CD4-positive, CD25-positive, alpha-beta regulatory T cell (primary cell): ENCODE measurements at places on chromosomes 1 and 21. TPM values are rescaled to one million over a fixed set of nuclear protein-coding genes. Genes with fewer than 3 reads are reported as not detected.

Gene TMEM52
- 0.62 TPM for total RNA-seq

Gene PLA2G4A
- not detected for total RNA-seq

- H3K4me3 ChIP-seq = no peak overlapping the region
- no peak for DNase-seq
- H3K27me3 ChIP-seq = no peaks in the 10 kb centered on the region
- H3K27ac ChIP-seq = no peak overlapping the region
- H3K4me1 ChIP-seq = no peaks in the 10 kb centered on the region
Observed at GRCh38 chr1:11616766-11617165, 37.5 kb downstream of the FBXO2 start.

DNA sequence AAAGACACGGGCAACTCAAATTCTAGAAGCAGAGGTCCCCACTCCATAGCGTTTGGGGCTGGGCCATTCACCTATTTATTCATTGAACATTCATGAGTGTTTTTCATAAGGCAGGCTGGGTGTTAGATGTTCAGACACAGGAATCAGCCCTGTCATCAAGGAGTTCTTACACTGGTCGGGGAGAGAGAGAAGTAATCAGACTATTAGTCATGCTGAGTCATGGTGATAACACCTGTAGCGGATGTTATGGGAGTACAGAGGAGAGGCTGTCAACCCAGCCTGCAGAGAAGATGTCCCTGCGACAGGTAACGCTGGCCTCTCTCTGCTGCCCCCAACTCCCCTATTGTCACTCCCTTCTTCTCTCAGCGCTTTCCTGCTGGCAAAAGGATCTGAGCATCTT lies 17.2 kb downstream of the LY9 start:
- no peak overlapping the region for H3K4me3 ChIP-seq
- no peak for DNase-seq
- no peaks in the 10 kb centered on the region for H3K27me3 ChIP-seq
- peaks cover 19% of the 10 kb centered on the region for H3K4me1 ChIP-seq

Gene DIRAS3
- not detected for total RNA-seq

- no peaks in the 10 kb centered on the region for H3K4me1 ChIP-seq
- no peaks in the 10 kb centered on the region for H3K36me3 ChIP-seq
- no peak overlapping the region for H3K27ac ChIP-seq
- peaks cover 3% of the 10 kb centered on the region for H3K27me3 ChIP-seq
Observed at GRCh38 chr1:99659755-99660210, 13.9 kb downstream of the PALMD start.

DNA sequence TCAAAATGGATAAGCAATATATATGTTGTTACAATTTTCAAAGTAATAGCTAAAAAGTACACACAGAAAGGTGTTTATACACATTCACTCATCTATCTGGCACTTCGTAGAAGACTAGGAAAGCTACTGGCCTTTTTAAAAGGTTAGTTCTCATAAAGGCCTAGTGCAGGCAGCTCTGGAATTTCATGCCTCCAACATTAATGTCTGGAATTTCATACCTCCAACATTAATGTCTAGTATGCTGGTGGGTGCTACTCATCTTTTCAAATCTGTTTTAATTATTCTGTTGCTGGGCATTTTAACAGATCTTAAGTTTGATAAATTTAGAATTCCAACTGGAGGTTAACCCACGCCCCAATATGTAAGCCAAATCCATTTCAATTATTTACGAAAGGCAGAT lies 124.2 kb downstream of the AKT3 start:
- H3K36me3 ChIP-seq = peaks cover 1% of the 10 kb centered on the region
- H3K4me3 ChIP-seq = no peak overlapping the region
- H3K27ac ChIP-seq = no peak overlapping the region
- DNase-seq = no peak
- no peaks in the 10 kb centered on the region for H3K4me1 ChIP-seq

- no peak overlapping the region for H3K27ac ChIP-seq
- peaks cover 24% of the 10 kb centered on the region for H3K4me1 ChIP-seq
- H3K27me3 ChIP-seq = peaks cover 17% of the 10 kb centered on the region
- H3K36me3 ChIP-seq = no peaks in the 10 kb centered on the region
- no peak overlapping the region for H3K4me3 ChIP-seq
Observed at GRCh38 chr1:29237852-29238619, 1.7 kb downstream of the PTPRU start.

Gene ST6GALNAC5
- not detected for total RNA-seq

Gene MYOG
- total RNA-seq = not detected

DNA sequence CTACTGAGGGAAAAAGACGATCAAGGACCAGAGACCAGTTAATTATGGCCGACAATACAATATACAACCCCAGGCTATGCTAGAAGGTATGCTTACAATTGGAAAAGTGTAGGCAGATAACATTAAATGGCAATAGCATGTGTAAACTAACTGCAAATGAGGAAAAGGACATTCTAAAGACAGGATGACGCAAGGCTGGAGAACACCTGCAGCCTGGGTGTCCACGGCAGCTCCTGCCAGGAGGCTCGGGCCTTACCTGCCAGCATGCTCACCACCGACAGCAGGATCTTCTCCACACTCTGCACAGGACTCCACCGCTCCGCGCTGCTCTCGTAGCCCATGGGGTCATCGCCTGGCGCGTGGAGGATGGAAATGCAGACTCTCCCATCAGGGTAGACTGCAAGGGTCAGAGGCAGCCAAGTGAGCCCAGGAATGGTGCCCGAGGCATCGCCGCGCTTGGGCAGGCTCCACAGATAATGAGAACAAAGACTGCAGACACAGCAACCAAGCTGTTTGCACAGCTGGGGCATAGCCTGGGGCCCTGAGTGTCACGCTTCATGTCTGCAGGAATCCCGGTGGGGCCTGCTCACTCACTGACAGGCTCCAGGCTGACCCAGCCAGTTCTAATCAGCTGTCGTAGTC lies 28.2 kb downstream of the UBE2G2 start:
- DNase-seq = no peak
- H3K4me3 ChIP-seq = no peak overlapping the region
- peaks cover 80% of the 10 kb centered on the region for H3K36me3 ChIP-seq
- H3K27me3 ChIP-seq = no peaks in the 10 kb centered on the region
- H3K27ac ChIP-seq = no peak overlapping the region

Gene GIPC2
- total RNA-seq = not detected

- H3K27me3 ChIP-seq = no peaks in the 10 kb centered on the region
- no peak for DNase-seq
- H3K4me3 ChIP-seq = no peak overlapping the region
- H3K27ac ChIP-seq = no peak overlapping the region
- no peaks in the 10 kb centered on the region for H3K4me1 ChIP-seq
- H3K36me3 ChIP-seq = peaks cover 98% of the 10 kb centered on the region
Observed at GRCh38 chr1:185300152-185300551, 16.9 kb downstream of the IVNS1ABP start.

GRCh38 chr1:29758781-29759499 lies 522.6 kb downstream of the PTPRU start:
- no peak for DNase-seq
- no peaks in the 10 kb centered on the region for H3K36me3 ChIP-seq
- H3K4me3 ChIP-seq = no peak overlapping the region

DNA sequence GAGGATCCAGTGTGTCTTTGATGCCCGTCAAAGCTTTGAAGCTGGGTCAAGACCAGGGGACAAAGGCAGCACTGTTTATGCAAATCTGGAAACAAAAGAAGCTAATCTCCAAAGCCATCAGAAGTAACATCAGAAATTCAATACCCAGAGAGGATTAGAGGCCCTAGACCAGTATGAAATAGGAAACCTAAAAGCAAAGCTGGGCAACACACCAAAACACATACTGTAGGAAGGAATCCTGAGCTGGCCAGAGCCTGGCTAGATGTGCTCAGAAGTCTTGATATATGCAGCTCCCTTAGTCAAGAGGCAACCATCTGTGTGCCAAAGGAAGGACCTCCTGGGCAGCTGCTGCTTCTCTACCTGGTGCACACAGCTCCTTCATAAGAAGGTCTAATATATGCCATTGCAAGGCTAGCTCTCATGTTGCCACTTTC lies 12.3 kb downstream of the COLGALT2 start:
- no peak overlapping the region for H3K4me3 ChIP-seq
- H3K36me3 ChIP-seq = no peaks in the 10 kb centered on the region
- peaks cover 21% of the 10 kb centered on the region for H3K27me3 ChIP-seq
- H3K27ac ChIP-seq = no peak overlapping the region
- H3K4me1 ChIP-seq = no peaks in the 10 kb centered on the region

Gene OR2M7
- not detected for total RNA-seq

DNA sequence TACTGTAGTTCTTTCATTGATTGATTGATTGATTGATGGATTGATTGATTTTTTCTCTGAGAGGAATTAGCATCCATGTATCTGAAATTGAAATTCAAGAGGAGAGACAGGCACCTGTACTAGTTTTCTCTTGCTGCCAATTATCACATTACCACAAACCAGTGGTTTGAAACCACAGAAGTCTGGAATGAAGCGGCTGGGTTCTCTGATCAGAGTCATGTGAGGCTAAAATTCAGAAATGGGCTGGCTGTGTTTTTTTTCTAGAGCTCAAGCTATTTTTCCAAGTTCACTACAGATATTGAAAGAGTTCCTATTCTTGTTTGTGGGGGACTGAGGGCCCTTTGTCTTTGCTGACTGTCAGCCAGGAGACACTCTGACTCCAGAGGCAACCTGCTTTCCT lies 10.0 kb downstream of the NBPF3 start:
- no peaks in the 10 kb centered on the region for H3K27me3 ChIP-seq
- H3K4me3 ChIP-seq = no peak overlapping the region
- no peaks in the 10 kb centered on the region for H3K36me3 ChIP-seq
- no peak overlapping the region for H3K27ac ChIP-seq

DNA sequence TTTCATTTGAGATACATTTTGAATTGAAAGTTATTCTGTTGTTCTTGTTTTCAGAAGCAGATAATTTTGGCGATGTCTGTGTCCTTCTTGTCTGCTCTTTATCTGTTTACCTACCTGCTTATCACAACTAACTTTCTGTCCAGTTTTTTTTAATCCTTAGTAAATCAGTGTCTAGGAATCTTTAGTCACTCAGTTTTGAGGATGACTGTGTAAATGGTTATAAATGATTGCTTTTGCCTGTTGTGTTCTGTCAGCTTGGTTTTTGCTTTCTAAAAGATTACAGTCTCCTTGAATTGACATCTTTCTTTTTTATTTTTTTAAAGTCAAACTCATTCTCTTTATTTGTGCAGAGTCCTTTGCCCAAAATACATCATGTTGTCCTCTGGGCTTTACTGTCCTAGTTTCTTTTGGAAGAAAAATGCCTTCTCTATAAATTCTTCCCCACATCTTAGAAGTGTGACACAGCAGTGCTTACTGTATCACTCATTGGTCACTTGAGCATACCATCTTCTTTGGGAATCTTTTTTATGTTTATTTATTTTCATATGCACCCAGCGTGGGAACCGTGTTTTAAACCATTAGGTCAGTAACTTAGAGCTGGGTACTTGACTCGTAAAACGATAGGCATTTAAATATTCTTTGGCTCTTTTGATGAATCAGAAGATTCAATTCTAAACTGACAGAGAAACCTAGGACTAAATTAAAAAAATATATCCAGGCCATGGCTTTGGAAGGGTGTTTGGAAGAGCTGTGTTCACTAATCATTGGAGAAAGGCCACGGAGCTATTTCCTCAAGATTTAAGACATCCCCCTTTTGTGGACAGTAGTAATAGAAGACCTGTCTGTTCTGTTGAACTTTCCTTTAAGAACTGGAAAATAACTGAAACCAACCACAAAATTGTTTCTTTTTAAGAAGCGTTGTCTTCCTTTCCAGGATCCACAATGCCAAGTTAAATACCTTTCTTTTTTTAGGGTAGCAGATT lies 20.9 kb downstream of the LAMC1 start:
- DNase-seq = no peak
- peaks cover 6% of the 10 kb centered on the region for H3K27me3 ChIP-seq
- H3K4me1 ChIP-seq = peaks cover 3% of the 10 kb centered on the region
- H3K27ac ChIP-seq = no peak overlapping the region

DNA sequence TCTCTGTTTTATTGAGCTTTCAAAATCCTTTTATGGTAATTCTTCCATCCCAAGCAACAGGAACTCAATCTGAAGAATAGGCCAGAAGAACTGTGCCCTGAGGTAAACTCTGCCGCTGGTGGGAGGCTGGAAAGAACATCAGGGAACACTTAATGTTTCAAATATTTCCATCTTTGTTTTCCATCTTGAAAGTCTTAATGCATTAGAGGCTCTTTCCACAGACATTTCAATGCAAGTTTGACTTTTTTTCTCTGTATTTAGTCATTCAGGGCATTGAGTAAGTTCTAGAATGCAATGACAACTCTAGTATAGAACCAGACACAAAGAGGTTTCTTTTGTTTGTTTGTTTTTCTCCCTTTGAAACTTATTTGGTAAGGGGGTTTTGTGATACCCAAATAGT lies 61.5 kb downstream of the KIAA0040 start:
- no peak overlapping the region for H3K27ac ChIP-seq
- no peaks in the 10 kb centered on the region for H3K4me1 ChIP-seq
- DNase-seq = no peak
- H3K36me3 ChIP-seq = no peaks in the 10 kb centered on the region
- no peak overlapping the region for H3K4me3 ChIP-seq
- H3K27me3 ChIP-seq = peaks cover 2% of the 10 kb centered on the region

- no peak overlapping the region for H3K4me3 ChIP-seq
- no peaks in the 10 kb centered on the region for H3K27me3 ChIP-seq
- H3K36me3 ChIP-seq = no peaks in the 10 kb centered on the region
- H3K4me1 ChIP-seq = peaks cover 7% of the 10 kb centered on the region
- H3K27ac ChIP-seq = no peak overlapping the region
Observed at GRCh38 chr1:58821309-58821708, 37.5 kb upstream of the JUN start.

Gene BARHL2
- total RNA-seq = not detected

- no peak overlapping the region for H3K4me3 ChIP-seq
- no peaks in the 10 kb centered on the region for H3K27me3 ChIP-seq
- H3K4me1 ChIP-seq = peaks cover 30% of the 10 kb centered on the region
- no peaks in the 10 kb centered on the region for H3K36me3 ChIP-seq
- DNase-seq = peak; percentile 78
Observed at GRCh38 chr1:1019122-1019999, 559 bp upstream of the AGRN start.

DNA sequence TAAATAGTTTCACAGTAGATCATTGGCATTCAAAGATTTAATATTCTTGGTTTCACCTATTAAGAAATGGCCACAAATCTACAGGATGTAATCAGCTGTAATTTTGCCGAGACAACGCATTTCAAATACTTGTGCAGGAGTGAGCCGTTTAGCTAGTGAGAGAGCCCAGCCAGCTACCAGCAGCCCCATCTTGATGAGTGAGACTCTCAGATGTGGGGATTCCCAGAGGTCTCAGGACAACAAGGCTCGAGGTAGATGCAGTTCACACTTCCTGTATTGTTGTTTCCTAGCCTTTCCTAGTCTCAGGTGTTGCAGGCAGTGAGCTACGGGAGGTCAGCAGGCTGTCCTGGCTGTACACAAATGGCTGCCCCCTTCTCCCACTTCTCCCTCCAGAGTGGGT lies 108.6 kb downstream of the PBX1 start:
- H3K4me3 ChIP-seq = no peak overlapping the region
- H3K27me3 ChIP-seq = no peaks in the 10 kb centered on the region
- no peak overlapping the region for H3K27ac ChIP-seq
- DNase-seq = no peak
- no peaks in the 10 kb centered on the region for H3K36me3 ChIP-seq
- H3K4me1 ChIP-seq = no peaks in the 10 kb centered on the region

Gene WDR77
- total RNA-seq = 15.7 TPM

GRCh38 chr1:172960019-172960418 lies 90.7 kb downstream of the TNFSF18 start:
- H3K27me3 ChIP-seq = peaks cover 2% of the 10 kb centered on the region
- no peaks in the 10 kb centered on the region for H3K4me1 ChIP-seq
- H3K27ac ChIP-seq = no peak overlapping the region
- DNase-seq = no peak
- no peaks in the 10 kb centered on the region for H3K36me3 ChIP-seq

Gene S100A1
- total RNA-seq = not detected
